Activated T-cell treated with anti-CD3 and anti-CD28 coated beads for 1 hour (primary cell): ENCODE measurements at places on chromosomes 5 and 9.

GRCh38 chr5:150662731-150663516 lies 1.9 kb downstream of the MYOZ3 start:
- no peak for DNase-seq

GRCh38 chr5:60372786-60373185 lies 327.2 kb downstream of the DEPDC1B start:
- DNase-seq, result no peak

GRCh38 chr9:20462410-20462809 lies 159.9 kb downstream of the MLLT3 start:
- DNase-seq, result no peak

DNA sequence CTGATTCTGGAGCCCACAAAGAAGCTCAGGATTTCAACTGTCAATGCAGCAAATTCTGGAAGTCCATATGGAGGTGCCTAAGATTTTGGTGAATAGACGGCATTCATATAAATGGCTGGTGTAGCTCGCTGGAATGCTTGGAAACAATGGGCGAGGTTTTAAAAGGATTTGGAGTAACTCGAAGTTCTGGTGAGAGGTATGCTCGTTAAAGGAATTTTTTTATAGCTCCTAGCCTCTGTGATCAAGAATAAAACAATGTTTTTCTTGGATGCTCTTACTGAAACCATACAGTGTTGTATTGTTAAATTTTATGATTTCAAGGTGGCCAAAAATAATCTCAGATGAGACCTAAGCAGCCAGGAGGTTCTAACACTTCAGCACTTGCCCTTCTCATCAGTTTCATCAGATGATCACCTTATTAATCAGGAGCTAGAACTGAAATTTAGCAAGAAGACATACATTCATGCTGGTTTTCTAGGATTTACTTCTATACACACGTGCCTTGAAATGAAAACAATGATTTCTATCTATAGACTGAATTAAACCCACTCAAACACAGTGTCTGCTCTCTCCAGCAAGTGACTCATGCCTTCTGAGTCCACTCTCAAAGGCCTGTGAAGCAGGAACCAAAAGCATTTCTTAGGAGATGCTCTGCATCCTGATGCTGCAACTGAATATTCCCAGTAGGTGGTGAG lies 79.2 kb downstream of the OTULIN start:
- DNase-seq, result no peak

DNA sequence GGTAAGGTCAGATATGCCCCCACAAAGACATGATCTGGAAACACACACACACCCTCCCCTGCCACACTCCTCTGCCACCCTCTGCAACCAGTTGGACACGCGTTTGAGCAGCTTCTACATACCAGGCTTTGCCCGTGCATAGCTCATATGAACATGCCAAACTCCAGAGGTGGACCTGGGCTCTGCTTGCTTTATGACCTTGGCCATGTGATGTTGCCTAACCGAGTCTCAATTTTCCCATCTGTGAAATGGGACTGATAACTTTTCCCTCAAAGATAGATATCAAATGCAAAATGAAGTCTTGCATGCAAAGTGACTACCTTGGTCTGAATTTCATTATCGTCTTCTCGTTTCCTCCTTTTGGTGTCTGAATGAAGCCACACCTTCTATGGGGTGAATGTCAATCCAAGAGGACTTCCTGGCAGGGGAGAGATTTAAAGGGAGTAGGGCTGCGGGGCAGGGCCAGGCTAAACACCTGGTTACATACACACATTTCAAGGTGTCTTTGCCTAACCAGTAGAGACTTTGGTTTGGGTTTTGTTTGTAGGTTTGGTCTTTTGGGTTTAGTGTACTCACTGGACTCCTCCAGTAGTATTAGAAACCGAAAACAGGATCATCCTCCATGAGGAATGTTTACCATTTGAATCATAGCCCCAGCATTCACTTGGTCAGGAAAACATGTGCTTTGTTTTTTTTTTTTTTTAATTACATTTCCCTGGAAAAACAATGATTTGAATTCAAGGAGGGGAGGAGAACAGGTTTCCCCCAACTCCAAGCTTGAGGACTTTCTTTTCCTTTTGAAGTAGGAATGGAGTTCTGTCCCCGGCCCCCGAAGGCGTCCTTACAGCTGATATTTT lies 63.2 kb downstream of the COL27A1 start:
- DNase-seq, result no peak

DNA sequence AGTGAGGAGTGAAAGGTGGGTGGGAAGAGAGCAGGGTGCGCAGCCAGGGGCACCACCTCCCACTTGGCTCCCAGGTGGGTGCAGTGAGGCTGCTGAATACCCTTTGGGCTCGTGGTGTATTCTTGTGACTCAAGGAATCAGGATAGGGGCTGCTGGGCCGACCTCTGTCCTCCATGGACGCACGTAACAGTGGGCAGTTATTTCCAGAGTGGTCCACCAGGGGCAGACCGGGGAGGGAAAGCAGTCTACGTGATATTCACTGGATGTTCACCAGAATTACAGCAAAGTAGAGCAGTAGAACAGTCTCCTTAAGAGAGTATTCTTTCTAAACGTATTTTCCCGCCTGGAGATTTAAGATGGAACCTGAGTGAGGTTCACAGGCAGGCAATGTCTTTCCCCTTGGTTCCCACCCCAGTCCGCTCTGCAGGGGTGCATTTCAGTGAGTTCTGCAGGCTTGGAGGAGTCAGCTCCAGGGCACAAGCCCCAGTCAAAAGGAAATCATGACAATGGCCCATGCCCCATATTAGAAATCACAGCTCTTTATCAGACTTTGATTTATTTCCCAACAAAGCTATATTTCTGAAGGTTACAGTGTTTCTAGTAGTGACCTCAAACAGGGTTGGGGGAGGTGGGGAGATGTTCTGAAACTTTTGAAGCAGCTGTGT lies 88.7 kb downstream of the SYK start:
- DNase-seq, result no peak

DNA sequence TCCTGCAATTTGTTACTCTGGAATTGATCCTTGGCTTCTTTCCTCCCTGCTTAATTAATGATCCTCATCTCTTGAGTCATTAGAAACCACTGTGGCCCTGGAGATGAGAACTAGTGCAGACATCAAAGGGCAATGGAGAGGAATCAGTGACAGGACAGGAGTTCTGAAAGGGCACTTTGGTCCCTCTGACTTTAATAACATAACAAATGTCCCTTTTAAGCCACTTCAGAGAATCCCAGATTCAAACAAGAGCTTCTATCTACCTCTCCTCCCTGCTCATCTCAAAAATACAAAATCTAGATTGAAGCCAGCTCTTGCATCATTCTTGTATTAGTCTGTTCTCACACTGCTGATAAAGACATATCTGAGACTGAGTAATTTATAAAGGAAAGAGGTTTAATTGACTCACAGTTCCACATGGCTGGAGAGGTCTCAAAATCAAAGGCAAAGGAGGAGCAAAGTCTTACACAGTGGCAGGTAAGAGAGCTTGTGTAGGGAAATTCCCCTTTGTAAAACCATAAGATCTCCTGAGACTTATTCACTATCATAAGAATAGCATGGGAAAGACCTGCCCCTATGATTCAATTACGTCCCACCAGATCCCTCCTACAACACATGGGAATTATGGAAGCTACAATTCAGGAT lies 139.1 kb downstream of the PLPPR1 start:
- DNase-seq, result no peak

GRCh38 chr5:157971571-157972216 lies 112.7 kb upstream of the CLINT1 start:
- no peak for DNase-seq
